ENCODE measurements at places on chromosomes 7 and 10. TPM values are rescaled to one million over a fixed set of nuclear protein-coding genes. Genes with fewer than 3 reads are reported as not detected.

DNA sequence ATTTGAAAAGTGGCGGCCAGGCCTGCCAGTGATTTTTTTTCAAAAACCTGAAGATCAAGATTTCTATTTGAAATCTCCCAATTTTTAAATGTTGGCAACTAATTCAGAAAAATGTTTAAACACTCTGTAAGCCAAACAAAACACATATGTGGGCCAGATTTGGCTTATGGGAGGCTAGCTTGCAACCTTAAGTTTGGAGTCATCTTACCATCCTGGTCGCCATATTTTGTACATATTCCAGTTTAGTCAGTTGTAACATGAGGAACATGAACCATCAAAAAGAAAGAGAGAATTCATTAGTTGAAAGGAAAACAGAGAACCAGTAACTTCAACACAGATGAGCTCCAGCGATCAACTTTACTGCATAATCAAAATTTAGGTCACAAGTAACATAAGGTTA, 115.4 kb downstream of the TMEM26 start:
- DNase-seq, result no peak

Gene SFTPA2
- not detected for total RNA-seq

GRCh38 chr10:132023092-132023811, 41.5 kb upstream of the BNIP3 start:
- DNase-seq, result peak; percentile 90

DNA sequence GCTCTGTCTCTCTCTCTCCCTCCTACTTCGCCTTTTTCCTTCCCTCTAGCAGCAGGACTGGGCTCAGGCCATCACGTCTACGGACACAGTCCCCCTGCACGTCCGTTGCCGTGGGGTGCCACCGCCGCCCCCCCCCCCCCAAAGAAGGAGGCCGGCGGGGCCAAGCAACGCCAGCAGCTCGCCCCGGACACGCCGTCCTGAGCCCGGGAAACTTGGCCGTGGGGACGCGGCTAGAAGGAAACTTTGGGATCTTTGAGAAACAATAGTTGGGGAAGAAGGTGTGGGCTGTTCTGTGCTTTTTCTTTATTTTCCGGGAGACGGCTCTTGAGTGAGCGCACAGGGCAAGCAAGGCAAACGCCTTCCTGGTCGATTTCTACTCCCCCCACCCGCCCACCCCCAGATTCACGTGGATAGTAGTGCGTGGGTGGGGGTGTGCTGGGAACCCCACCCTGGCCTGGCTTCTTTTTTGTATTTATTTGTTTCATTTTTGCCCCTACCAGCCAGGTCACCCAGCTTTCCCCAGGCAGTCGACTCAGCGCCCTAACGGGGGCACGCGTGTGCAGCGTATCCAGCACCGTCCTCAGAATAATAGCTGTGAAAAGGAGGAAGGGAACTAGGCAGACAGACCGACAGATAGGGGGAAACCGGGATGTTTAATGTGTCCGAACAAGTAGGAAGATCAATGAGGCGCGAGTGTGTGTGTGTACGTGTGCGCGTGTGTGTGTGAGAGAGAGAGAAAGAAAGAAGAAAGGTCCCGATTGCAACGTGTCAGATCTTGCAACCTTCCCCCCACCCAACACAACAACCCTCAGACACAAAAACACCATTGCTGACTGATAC, 1.4 kb downstream of the MXI1 start:
- DNase-seq, result peak; percentile 51

DNA sequence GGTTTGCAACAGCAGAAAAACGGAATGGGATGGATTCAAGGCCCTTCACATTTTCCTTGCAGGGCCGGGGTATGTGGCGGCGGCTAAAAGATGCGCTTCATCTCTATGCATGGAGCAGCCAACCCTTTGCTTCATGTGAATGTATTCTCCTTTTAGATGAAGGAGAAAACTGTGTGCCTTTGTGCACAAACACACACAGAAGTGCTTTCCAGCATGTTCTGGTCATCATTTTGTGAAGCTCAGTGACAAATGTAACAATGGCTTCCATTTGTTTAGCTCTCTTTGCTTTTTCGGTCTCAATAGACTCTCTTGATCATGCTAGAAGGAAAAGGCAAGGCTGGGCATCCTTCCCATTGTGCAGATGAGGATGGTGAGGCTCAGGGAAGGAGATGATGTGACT, 161.7 kb upstream of the MKI67 start:
- DNase-seq, result no peak

GRCh38 chr7:141451232-141451631, 100.0 kb upstream of the AGK start:
- DNase-seq, result no peak

Gene SFRP5
- total RNA-seq, result not detected

Gene GPRIN2
- not detected for total RNA-seq

DNA sequence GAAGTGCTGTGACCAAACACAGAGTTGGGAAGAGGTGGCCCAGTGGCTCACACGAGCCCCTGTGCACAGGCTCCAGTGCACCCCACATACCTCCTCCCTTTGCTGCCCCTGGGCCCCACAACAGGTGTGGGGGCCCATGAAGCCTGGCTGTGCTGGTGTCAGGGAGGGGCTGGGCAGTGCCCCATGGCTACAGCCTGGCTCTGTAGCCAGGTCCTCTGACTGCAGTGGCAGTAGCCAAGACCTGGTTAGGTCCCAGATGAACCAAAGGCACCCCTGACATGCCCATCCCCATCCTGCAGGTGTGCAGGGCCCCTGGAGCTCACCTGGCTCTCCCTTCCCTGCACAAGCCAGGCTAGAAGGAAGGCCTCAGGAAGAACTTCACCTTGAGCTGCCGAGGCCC, 176.3 kb downstream of the GRID1 start:
- DNase-seq, result no peak

DNA sequence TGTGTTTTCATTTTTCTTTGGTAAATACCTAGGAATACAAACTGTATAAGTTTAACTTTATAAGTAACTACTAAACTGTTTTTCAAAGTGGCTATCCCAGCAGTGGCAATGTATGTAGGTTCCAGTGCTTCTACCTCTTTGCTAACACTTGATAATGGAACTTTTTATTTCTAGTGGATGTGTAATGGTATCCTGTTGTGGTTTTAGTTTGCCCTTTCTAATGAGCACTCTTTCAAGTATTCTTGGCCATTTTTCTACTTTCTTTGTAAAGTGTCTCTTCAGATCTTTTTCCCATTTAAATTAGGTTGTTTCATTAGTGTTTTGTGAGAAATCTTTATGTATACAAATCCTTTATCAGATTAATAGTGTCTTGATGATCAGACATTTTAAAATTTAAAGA, 4.6 kb downstream of the KIF20B start:
- no peak for DNase-seq

DNA sequence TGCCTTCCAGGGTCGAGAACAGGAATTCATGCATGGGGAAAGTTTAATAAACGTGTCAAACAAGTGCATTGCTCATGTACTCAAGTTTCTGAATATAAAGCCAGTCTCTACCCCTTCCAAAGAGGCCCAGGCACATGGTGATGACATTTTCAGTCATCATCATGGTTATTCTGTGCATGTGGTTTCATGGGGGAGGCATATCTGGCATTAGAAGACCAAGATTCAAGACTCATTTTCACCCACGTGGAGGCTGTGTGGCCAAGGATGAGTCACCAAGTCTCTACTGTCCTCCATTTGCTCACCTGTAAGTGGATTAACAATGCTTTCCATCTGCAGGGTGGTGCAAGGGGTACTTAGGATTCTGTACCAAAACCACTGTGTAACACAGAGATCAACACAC, 34.0 kb upstream of the CNPY1 start:
- DNase-seq, result peak; percentile 70

DNA sequence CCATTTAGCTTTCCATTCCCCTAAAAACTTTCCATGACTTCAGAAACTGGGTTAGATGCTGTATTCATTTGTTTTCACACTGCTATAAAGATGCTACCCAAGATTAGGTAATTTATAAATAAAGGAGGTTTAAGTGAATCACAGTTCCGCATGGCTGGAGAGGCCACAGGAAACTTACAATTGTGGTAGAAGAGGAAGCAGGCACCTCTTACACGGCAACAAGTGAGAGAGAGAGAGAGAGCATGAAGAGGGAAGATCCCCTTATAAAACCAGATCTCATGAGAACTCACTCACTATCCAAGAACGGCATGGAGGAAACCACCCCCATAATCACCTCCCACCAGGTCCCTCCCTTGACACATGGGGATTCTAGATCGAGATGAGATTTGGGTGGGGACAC, 336.8 kb downstream of the TFEC start:
- no peak for DNase-seq

DNA sequence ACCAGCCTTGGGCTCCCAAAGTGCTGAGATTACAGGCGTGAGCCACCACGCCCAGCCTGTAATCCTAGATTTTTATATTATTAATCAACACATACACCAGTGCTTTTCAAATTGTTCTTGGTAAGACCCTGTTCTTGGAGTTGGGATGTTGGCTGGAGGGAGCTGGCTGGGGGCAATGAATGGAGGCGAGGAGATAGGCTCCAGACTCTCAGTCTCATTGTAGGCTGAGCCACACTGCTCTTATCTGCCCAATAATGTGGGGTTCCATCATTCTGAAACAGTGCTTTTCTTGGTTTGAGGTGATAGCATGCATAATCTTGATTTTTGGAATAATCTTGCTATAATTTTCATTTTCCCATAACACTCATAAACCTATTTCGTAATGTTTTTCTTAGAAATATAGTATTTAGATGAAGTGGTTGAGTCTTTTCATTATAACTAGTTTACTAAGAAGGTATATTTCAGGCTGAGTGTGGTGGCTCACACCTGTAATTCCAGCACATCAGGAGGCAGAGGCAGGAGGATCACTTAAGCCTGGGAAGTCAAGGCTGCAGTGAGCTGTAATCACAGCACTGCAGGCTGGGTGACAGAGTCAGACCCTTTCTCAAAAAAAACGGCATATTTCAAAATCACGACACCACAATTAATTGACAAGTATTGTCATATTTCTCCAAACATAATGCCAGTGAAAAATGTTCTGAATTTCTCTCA, 65.1 kb upstream of the LYZL2 start:
- DNase-seq, result peak; percentile 32

DNA sequence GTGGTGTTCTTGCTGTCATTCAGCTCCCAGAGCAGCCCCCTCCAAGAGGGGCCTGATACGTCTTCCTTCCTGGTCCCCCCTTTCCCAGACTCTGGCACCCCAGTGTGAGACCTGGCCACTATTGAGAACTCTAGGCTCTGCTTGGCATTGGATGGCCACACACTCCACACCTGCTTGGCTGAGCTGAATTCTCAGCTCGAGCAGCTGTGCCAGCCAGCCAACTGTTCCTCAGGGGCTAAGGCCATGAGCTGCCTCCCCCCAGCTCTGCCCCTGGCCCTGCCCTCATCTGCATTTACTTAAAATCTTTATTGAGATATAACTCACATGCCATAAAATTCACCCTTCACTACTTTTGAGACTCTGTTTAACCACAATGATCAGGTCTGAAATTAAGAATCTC, 6.7 kb downstream of the TLL2 start:
- DNase-seq, result no peak

DNA sequence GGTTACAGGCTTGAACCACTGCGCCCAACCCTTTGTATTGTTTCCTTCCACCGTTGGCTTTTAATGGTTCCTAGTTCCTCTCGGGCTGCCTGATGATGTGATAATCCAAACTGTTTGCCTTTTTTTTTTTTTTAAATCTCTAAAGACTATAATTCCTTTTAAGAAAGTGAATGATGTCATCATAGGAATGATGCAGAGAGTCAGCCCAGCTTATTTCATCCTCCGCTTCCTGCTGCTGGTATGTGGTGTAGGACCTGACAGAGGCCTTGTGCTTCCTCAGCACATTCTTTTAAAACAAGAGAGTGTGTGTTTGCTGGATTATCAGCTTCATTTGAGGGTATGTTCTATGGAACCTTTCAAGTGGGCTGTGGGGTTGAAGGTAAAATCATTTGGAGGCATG, 241.4 kb downstream of the LRMDA start:
- no peak for DNase-seq

Gene DGKI
- total RNA-seq, result 2.9 TPM

Gene FOXI2
- not detected for total RNA-seq

Gene GNGT1
- not detected for total RNA-seq

DNA sequence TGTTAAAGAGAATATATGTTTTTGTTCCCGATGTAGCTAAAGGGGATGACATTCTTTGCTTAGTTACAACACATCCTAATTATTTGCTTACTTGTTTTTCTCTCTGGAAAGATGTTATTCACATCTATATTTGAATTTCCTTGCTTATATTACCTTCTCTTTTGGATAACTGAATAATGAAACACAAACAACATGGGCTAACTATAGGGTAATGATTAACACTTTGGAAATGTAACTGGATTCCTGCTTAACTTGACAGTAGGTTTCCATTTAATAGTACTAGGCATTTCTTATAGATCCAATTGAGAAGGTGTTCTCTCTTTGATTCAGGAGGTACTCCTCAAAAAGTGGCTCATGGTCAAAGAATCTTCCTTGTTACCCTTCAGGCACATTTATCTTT, 141.1 kb downstream of the CCSER2 start:
- DNase-seq, result no peak

Gene CYP2C19
- not detected for total RNA-seq

GRCh38 chr7:32890793-32891042, 842 bp downstream of the KBTBD2 start:
- no peak for DNase-seq

- no peak for DNase-seq
Observed at GRCh38 chr10:116785282-116785681, 42.9 kb upstream of the HSPA12A start.

GRCh38 chr7:16169537-16169936, 251.8 kb downstream of the CRPPA start:
- DNase-seq, result no peak

Gene SH2D4B
- total RNA-seq, result not detected

DNA sequence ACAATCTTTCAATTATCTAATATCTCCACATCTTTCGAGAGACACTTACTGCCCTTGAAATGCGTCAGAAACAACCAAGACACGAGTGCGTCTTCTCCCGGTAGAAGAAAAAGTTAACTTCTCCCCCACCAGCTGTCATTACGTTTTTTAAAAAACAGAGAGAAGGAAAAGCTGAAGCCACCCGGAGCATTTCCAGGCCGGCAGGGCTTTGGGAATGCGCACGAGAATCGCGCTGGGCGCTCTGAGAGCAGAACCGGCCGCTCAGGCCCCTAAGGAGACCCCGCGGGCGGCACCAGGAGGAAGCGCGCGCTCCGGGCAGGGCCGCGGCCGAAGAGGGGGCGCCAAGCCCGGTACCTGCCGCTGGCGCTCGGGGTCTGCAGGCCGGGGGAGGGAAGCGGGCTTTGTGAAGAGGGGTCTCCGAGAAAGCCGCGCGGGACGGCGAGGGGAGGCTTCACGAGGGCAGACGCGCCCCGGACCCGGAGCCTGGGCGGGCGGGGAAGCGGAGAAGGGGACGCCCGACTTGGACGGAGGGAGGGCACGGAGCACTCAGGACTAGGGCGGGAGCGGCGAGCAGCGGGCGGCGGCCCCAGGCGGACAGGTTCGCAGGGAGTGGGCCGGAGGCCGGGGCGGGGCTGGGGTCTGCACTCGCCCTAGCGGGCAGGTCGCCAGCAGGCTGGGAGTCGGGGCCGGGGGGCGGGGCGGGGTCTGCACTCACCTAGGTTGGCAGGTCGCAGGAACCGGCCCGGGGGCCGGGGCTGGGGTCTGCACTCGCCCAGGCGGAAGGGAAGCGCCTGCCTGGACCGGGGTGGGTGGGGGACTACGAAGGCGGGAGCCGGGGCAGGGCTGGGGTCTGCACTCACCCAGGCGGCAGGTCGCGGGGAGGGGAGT, 932 bp downstream of the ESYT2 start:
- DNase-seq, result peak; percentile 47

GRCh38 chr7:44986218-44987053, 7.6 kb upstream of the MYO1G start:
- peak; percentile 99 for DNase-seq
